Kasumi-1 (cell line): ENCODE measurements at places on chromosomes 7 and 10.

- peak; percentile 92 for DNase-seq
These were observed 1.0 kb downstream of the HSPB1 start for GRCh38 chr7:76303202-76304147.

DNA sequence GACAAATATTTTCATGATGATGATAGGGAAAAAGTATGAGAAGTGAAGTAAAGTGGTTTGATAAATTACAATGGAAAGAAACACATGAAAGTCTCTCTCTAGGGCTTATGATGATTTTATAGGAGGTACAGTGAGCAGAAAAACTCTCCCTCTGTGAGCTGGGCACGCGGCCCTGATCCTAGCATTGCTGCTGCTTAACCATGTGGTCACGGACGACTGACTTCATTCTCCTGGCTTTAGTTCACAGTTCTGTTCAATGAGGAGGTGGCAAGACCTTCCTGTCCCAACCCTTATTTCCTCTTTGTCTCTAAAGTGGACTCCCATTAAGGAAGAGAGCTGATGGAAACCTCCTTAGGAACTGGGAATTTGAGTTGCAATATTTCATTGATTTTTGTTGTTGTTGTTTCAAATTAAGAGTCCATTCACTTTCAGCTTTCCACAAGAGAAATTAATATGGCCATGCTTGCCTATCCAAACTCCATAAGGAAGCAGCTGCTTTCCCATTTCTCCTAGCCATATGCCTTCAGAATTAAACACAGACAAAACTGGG lies 8.2 kb upstream of the PON3 start:
- DNase-seq: no peak

DNA sequence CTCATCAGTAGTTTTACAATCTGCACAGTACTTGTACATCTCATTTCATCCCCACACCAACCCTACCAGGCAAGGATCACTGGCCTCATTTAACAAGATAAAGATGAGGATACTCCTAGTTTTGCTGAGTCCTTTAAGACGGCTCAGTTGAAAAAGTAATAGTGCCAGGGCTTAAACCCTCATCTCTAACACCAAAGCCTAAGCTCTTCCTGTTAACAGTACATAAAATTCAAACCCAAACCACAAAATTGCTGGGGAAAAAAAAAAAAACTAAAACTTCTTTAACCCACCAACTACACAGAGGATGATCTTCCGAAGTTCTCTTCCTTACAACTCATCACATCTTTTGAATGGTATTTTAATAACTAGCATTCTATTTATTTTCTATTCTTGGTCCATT lies 1.3 kb downstream of the SAR1A start:
- DNase-seq: peak; percentile 24

DNA sequence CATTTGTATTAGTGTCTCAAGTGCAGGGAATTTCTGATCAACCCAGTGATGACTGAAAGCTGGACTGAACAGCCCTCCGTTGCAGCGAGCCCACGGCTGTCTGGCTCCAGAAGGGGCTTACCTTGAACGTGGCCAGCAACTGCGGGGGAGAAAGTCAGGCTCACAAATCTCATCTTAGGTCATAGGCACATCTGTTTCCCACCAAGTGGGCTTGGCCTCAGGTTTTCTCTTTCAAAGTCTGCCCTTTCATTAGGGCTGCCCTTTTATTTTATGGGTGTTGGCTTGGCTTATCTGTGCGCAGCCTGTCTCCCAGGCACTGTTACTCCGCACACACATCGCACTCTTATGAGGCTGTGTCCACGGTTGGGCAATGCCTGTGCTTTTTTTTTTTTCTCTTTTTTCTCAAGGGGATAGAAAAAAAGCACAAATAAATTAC lies 178.0 kb downstream of the JCAD start:
- DNase-seq: no peak

DNA sequence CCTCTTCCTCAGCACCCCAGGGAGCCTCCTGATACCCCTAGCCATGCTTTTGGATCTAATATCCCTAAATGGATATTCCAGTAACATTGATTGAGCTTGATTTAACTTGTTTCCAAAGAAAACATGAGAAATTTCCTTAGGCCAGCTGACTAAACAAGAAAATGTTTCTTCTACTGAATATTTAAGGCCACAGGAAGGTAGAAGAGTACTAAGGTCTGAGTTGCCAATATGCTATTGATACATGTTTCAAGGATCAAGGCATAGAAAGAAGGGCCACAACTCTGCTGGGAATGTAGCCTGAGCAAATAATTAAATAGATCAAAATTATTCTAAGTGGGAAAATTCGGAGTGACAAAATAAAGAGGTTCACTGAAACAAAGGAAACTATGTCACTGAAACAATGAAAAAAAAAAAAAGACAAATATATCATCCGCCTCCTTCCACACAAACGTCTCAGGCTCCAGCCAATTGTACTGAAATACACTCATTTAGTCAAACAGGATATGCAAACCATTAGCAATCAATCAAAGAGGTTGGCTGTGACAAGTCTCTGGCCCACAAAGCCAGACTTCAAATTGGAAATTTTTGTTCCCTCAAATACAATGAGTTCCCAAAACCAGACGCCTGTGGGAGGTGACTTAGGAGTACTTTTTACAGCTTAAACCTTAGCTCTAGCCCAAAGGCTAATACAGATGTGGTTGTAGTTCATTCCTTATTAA lies 396.2 kb downstream of the HTR7 start:
- no peak for DNase-seq

GRCh38 chr7:67406976-67407375 lies 410.3 kb downstream of the TYW1 start:
- no peak for DNase-seq

DNA sequence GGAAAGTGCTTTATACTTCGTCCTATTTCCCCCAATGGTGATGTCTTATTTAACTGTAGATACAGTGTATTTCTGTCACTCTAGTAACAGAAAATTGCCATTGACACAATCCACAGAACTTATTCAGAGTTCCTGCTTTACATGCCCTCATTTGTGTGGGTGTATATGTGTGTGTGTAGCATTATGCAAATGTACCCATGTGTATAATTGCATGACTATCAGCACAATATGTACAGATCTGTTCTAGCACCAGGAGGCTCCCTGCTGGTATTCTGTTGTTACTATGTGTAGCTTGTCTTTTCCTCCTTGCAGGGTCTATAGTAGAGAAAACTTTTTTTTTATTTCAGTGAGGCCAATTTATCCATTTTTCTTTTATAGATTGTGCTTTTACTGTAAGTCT lies 16.5 kb downstream of the CYP3A43 start:
- DNase-seq: no peak

- no peak for DNase-seq
These were observed 6.8 kb upstream of the CCNY start for GRCh38 chr10:35329520-35329919.

GRCh38 chr10:22103701-22104470 lies 100.4 kb upstream of the DNAJC1 start:
- peak; percentile 31 for DNase-seq

GRCh38 chr7:16989811-16990413 lies 108.1 kb upstream of the AGR3 start:
- no peak for DNase-seq

DNA sequence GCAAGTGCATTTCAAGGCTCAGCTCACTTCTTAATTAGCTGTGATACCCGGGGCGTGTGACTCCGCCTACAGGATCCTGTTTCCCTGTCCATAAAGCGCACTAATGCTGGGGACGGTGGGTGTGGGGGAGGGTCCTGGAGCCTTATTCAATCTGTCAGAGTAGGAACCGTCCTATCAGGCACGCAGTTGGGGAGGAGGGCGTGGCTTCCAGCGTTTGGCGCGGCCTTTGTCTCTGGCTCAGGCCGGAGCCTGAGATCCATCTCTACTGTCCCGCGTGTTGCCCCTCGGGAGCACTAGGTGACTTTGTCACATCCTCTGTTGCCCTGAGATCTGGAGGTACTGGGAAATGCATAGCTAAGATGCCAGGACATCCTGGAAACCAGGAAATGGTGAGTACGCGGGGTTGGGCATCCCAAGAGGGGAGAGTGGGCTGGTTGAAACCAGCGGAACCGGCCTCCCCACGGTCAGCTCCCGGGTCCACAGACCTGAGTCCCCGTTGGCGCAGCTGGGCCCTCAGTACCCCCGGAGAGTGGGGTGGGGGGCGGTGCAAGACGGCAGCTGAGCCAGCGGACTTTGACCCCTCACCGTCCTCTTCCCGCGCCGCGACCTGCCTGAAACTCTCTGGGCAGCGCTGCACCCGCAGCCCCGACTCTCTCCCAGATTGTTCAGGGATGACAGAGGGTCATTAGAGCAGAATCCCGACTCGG lies 104.4 kb upstream of the ZNF92 start:
- no peak for DNase-seq

DNA sequence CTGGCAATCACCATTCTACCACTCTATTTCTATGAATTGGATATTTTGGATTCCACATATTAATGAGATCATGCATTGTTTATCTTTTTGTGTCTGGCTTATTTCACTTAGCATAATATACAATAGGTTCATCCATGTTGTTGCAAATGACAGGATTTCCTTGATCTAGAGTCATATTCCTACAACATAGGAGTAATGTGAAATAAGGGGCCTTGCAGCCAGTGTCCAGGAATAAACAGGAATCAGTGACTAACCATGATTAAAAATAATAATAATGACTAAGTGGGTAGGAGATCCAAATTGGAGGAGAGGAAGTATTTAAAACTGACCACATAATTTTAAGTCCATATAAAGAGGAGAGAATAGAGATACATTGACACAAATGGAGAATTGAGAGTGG lies 49.9 kb downstream of the SCIN start:
- no peak for DNase-seq

DNA sequence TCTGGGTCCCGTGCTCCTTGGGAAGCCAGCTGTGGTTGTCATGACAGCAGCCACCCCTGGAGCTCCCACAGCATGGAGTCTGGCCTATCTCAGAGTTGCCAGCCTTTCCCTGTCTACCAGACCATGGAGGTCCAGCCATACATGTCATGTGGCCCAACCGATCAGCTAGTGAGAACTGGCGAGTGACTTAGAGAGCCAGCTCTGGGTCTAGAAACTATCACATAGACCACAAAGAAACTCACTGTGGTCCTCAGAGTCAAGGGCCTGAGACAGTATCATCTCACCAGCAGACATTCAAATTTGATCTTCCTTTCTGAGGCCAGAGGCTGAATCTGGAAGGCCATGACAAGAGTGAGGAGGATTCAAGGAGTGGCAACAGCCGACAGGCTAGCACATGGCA lies 223.3 kb upstream of the GPR26 start:
- no peak for DNase-seq

GRCh38 chr10:102375250-102375649 lies 20.3 kb upstream of the NFKB2 start:
- DNase-seq: no peak

DNA sequence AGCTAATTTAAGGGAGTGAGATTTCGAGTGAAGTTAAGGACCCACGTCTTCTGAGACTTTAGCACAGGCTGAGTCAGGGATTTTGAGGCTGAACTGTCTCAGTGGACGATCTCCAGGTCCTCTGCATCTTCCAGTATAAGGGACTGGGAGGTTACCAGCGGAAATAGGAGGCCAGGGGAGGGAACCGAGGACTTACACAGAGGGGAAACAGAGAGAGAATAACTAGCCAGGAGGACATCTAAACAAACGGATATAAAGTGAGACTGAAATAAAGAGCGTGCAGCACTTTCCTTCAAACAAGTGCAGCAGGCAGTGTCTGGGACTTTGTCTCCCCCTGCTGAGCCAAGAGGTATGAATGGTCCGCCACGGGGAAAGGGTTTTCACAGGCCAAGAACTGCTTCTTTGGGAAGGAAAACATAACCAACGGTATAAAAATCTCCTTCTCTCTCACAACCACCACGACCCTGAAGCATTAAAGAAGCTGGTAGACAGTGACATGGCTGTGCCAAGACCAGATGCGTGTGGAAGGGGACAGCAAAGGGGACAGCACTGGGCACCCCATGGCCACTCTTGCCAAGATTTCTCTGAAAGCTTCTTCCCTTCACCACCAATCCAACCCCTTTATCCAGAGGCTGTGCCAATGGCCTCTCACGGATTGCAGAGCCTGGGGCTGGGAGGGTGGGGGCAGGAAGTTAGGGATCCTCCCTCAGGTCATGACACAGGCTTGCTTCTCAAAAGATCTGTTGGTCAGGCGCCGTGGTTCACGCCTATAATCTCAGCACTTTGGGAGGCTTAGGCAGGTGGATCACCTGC lies 72.0 kb downstream of the SLC37A3 start:
- peak; percentile 64 for DNase-seq

DNA sequence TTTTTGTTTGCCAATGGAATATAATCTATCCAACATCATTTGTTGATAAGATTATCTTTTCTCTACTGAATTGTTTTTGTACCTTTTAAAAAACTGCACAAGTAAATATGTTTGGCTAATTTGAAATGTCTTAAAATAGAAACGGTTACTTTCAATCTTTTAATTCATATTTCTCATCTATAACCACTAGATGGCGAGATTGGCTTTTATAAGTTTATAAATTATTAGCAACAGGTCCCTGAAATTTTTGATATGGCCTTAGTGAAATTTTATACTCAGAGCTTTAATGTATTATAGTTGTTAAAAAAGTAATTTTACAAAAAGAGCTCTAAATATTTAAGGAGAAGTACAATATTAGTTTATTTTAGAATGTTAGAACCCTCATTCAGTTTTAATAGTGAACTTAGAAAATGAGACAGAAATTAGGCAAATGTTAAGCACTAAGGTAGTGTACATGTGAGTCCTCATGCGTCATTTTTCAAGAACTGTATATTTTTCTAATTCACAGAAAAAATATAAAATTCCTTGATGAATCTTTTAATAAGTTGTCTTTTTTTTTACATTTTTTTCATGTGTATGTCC lies 592.5 kb downstream of the ARL4A start:
- DNase-seq: peak; percentile 37

GRCh38 chr10:30510932-30511700 lies 77.1 kb downstream of the MAP3K8 start:
- no peak for DNase-seq
